Renal cortical epithelial cell (primary cell): ENCODE measurements at places on chromosomes 7 and 10. TPM values are rescaled to one million over a fixed set of nuclear protein-coding genes. Genes with fewer than 3 reads are reported as not detected.
A peak's percentile ranks its signal among the peaks of the same experiment; 100 is the strongest.

DNA sequence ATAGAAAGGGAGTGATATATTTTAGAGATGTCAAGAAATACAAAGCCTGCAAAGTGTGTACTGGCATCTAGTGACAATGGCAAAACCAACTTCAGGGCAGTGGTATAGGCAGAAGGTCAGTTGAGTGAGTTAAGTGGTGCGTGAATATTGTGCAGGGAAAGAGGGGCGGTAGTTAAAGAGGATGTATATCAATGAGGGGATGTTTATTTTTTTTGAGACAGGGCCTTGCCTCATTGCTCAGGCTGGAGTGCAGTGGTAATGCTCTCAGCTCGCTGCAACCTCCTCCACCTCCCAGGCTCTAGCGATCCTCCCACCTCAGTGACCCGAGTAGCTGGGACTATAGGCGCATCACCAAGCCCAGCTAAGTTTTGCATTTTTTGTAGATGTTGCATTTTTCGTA is 13.8 kb downstream of the ANLN start:
- no peak for DNase-seq

DNA sequence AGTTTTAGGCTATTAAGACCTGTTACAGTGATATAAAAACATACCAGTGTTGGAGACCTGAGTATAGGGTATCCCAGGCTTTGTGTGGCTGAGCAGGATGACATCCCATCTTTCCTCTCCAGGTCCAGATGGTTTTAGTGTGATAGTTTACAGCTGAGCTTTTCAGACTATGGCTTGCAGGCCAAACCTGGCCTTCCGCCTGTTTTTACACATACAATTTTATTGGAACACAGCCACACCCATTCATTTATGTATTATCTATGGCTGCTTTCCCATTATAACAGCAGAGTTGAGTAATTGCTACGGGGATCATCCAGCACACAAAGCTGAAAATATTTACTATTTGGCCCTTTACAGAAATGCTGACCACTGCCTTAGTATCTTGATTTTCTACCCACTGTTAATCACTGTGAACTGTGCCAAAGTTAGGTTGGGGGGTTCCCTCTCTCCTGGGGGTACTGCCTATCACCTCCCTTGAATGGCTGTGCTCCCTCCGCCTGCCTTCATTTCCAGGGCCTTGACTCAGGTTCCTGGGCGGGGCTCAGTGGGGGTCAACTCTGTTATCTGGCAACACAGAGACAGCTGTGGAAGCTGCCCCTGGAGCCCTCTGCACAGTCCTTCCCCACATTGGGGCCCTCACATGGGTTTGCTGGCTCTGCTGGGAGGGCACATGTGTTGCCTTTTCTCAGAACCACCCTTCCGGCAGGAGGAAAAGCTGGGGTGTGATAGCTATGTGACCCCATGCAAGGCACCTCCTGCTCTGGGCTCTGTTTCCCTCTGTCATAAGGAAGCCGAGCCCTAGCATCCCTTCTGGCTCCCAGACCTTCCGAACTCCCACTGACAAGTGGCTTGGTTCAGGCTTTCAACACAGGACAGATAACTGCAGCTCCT is 40.3 kb upstream of the SH2D4B start:
- no peak for DNase-seq

DNA sequence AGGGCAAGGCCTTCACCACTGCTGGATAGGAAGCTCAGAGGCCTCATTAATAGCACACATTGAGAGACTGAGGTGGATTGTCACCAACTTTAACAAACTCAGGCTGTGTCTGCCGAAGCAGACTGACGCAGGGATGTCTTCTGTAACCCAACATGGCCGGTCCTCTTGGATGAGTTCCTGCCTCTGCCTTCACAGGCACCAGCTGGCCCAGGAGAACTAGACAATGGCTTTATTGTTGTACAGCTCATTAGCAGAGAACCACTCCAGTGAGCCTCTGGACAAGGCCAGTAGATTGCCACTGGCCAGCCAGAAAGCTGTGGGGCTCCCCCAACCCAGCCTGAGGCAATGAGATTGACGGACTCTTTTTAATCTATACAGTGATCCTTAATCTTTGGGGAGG is 9.4 kb downstream of the NODAL start:
- DNase-seq, result no peak

GRCh38 chr7:86785641-86786040 is 141.9 kb downstream of the GRM3 start:
- DNase-seq, result no peak

- no peak for DNase-seq
Measured at GRCh38 chr10:68302503-68302823, 29.4 kb upstream of the HNRNPH3 start.

GRCh38 chr7:38702002-38702535 is 70.9 kb upstream of the AMPH start:
- no peak for DNase-seq

DNA sequence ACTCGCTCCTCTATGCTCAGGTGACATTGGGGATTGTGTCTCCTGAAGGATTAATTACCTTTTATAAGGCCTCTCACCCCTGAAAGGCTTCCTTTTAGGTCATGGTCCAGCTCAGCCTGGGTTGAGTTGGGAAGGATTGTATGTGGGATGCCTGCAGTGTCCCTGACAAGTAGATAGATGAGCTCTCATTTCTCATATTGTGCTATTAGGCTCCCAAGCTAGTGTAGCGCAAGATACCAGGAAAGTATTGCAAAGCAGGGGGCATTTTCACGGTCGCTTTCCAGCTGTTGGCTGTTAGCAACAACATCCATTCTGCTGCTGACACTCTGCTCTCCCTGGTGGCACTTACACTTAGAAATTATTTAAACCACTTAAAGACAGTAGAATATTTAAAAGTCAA is 31.9 kb downstream of the NXPH1 start:
- no peak for DNase-seq

DNA sequence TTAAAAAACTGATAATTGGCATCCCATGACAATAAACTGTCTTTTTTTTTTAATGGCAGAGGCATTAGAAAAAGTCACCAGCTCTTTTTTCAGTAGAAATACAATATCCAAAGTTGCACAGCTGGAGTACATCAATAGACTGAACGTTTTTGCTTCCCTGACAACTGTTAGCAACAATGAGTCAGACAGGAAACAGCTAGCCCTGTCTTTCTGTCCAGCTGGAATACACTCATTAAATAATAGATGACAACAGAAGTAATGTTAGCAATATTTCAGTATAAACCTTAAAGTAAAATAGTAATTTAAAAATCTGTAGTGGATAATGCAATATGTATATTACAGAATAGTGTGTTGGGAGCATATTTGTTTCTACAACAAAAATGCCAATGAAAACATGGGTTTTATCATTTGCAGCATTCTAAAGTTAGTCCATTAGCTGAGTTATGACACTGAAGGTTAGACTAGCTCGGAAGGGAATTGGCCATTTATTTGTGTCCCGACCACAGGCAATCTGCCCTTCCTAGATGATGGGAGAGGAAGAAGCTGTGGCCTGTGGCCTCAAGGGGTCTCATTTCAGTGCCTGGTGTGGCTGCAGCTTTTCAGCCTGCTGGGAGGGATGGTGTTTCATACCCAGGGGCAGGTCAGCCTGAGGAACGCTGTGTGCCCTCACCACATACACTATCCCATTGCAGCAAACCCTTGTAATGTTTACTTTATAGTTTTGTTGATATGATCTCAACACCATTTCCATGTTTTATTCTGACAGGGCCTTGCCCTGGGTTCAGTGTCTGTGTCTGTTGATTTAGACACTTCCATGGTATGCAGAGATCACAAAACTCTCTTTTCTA is 173.3 kb downstream of the SLC16A9 start:
- DNase-seq, result peak; percentile 72

GRCh38 chr7:51243631-51244030 is 73.0 kb downstream of the COBL start:
- no peak for DNase-seq

DNA sequence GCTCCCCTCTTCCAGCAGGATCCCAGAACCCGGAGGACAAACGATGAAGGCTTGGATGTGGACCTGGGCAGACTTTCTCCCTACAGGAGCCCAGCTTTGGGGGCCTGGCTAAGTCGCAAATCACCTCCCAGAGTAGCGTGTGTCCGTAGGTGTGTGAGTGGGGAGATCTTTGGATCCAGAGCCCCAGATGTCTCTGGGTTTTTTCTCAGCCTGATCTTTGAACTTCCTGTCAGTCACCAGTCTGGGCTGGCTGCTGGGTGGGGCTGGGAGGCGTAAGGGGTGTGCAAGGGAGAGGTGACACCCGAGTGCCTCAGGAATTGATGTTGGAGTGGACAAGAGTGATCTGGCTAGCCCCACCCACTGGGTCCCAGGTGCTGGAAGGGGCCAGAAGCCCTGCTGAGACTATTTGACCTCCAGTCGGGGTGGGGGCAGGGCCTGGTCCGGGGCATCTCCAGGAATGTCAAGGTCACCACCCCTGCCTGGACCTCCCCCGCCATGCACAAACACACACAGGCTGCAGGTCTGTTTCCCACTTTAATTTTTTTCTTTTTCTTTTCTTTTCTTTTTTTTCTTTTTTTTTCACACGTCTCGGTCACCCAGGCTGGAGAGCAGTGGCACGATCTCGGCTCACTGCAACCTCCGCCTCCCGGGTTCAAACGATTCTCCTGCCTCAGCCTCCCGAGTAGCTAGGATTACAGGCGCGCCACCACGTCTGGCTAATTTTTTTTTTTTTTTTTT is at the start of gene MOGAT3:
Gene MOGAT3 (minus strand): TSS at position 175 of the 738 bp plus-strand sequence. CDS start 182 bp downstream, outside the sequence.
- DNase-seq, result no peak

GRCh38 chr7:79513261-79513660 is 59.8 kb upstream of the MAGI2 start:
- DNase-seq, result no peak

ZNF282 gene
- total RNA-seq, result 20.0 and 30.8 TPM in 2 replicates

ANKRD30A gene
- not detected in 2 replicates for total RNA-seq

RPEL1 gene
- 0.17 and 0.25 TPM in 2 replicates for total RNA-seq

MYO3A gene
- total RNA-seq, result 0.35 and 0.65 TPM in 2 replicates

CALML5 gene
- total RNA-seq, result not detected in 2 replicates

NXPH1 gene
- total RNA-seq, result not detected in 2 replicates

LIPM gene
- total RNA-seq, result not detected in 2 replicates
